Epithelial cell of alveolus of lung (primary cell): ENCODE measurements at places on chromosomes 11 and 22. TPM values are rescaled to one million over a fixed set of nuclear protein-coding genes. Genes with fewer than 3 reads are reported as not detected.

Gene GPR83
- under 0.01 TPM in 1 of 2 replicates, not detected in the other for total RNA-seq

Gene OTOG
- total RNA-seq: not detected in 2 replicates

Gene RIC3
- total RNA-seq: not detected in 2 replicates

Gene OR2D2
- 0.32 TPM in 1 of 2 replicates, not detected in the other for total RNA-seq

Gene B3GAT3
- 48.7 and 55.3 TPM in 2 replicates for total RNA-seq

Gene FAM180B
- total RNA-seq: 0.40 TPM in 1 of 2 replicates, not detected in the other

Gene SAA4
- not detected in 2 replicates for total RNA-seq

Gene SERPIND1
- not detected in 2 replicates for total RNA-seq

Gene GVQW3
- total RNA-seq: 0.65 and 1.7 TPM in 2 replicates

Gene SMIM35
- not detected in 2 replicates for total RNA-seq

Gene KRTAP5-2
- total RNA-seq: not detected in 2 replicates

Gene SLC22A12
- total RNA-seq: not detected in 2 replicates

Gene OR5P2
- total RNA-seq: not detected in 2 replicates

Gene FOLH1
- total RNA-seq: 0.40 and 0.78 TPM in 2 replicates

Gene MISFA
- not detected in 2 replicates for total RNA-seq

Gene LYVE1
- total RNA-seq: 1.2 and 2.3 TPM in 2 replicates

Gene CASP4
- total RNA-seq: 128 and 239 TPM in 2 replicates

Gene TMEM191B
- 0.26 and 2.2 TPM in 2 replicates for total RNA-seq

Gene SCUBE2
- 0.26 and 1.1 TPM in 2 replicates for total RNA-seq

Gene OR52A1
- total RNA-seq: not detected in 2 replicates

Gene LMO2
- 0.39 and 2.2 TPM in 2 replicates for total RNA-seq

Gene ISX
- not detected in 2 replicates for total RNA-seq

Gene OR2AG2
- total RNA-seq: not detected in 2 replicates

Gene HSPB2
- 0.26 TPM in 1 of 2 replicates, not detected in the other for total RNA-seq

Gene GPR152
- total RNA-seq: not detected in 2 replicates

Gene CATSPER1
- not detected in 2 replicates for total RNA-seq

Gene SAA1
- total RNA-seq: 2.1 TPM in 1 of 2 replicates, not detected in the other

Gene ESAM
- total RNA-seq: 2.2 and 5.6 TPM in 2 replicates

Gene KIAA1671
- total RNA-seq: 1.0 and 2.2 TPM in 2 replicates

Gene CCDC87
- 0.26 TPM in 1 of 2 replicates, not detected in the other for total RNA-seq

Gene SLC39A13
- total RNA-seq: 111 and 118 TPM in 2 replicates

Gene OR5D14
- total RNA-seq: not detected in 2 replicates

Gene TSKU
- 38.8 and 71.6 TPM in 2 replicates for total RNA-seq

Gene SCN3B
- total RNA-seq: 0.13 and 0.16 TPM in 2 replicates

Gene LTO1
- total RNA-seq: 9.3 and 11.3 TPM in 2 replicates

Gene CDC42EP2
- 20.4 and 29.7 TPM in 2 replicates for total RNA-seq

Gene MRGPRG
- total RNA-seq: not detected in 2 replicates

Gene ALX4
- total RNA-seq: not detected in 2 replicates

Gene DKK3
- 231 and 338 TPM in 2 replicates for total RNA-seq

Gene OR8G5
- not detected in 2 replicates for total RNA-seq

Gene KRTAP5-11
- total RNA-seq: not detected in 2 replicates

Gene GSTT2
- total RNA-seq: 0.13 TPM in 1 of 2 replicates, not detected in the other

Gene CDC45
- total RNA-seq: 8.1 and 28.2 TPM in 2 replicates

Gene OR4A16
- total RNA-seq: not detected in 2 replicates

Gene MUC6
- total RNA-seq: not detected in 2 replicates

Gene IRAG1
- 0.64 and 4.1 TPM in 2 replicates for total RNA-seq

Gene SOX6
- 1.7 and 5.4 TPM in 2 replicates for total RNA-seq

Gene DDTL
- 0.26 and 2.6 TPM in 2 replicates for total RNA-seq

Gene SLC1A2
- total RNA-seq: 0.26 TPM in 1 of 2 replicates, not detected in the other

Gene ANGPTL5
- not detected in 2 replicates for total RNA-seq
